ENCODE measurements at places on chromosomes 11 and 22.

GRCh38 chr11:117916956-117917355, 12.2 kb downstream of the TMPRSS13 start:
- no peak for DNase-seq

DNA sequence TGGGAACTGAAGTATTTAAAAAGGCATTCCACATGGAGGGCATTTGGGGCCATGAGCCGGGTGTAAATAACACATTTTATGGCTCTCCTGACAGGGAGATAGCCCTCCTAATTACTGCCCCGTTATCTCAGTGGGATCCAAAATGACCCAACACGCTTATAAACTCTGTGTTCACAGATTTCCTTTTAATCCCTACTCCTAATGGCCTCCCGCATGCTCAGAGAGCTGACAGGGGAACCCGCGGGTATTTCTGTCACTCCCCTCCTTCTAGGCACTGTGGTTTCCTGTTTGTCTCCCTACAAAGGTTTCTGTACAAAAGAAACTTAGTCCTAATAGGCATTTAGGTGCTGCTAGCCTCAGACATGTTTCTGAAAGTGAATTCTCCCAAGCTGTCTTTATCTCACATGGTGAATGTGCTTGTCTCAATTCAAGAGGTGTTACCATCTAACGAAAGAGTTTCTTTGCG, 202.8 kb upstream of the SEZ6L start:
- DNase-seq, result no peak

GRCh38 chr11:18522388-18522787, 4.4 kb downstream of the TSG101 start:
- DNase-seq, result peak; percentile 41

GRCh38 chr11:121253951-121254350, 38.6 kb upstream of the SC5D start:
- no peak for DNase-seq

DNA sequence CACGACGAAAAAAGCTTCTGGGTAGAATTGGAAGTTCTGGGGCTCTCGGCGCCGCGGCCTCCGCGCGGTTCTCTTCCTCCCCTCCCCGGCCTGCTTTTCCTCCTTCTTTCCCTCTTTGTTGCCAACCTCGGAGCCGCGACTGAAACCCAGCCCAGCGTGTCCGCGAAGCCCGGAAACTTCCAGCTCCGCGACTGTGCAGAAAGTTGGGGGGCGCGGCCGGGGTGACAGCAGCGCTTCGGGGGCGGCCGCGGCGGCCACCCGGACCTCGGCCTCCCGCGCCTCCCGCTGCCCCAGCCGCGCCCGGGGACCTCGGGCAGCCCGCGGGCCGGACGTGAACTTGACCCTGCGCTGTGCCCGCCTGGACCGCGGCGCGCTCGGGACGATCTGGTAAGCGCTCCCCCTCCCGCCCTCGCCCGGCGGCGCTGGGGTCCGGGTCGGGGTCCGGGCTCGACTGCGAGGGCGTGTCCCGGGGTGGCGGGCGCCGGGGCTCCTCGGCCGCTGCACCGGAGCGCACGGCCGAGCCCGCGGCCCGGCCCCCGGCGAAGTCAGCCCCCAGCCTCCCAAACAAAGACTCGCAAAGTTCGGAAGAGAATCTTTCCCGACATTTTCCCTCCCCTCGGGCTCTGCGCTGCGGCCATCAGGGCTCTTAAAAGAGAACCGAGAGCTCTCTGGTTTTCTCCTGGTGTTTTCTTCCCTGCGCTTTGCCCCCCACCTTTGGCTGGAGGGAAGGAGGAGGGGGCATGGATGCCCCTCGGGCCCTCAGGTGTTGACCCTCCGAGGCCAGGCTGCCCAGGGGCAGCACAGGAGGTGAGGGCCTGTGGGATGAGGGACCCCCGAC, 67.9 kb upstream of the WNT7B start:
- peak; percentile 58 for DNase-seq

DNA sequence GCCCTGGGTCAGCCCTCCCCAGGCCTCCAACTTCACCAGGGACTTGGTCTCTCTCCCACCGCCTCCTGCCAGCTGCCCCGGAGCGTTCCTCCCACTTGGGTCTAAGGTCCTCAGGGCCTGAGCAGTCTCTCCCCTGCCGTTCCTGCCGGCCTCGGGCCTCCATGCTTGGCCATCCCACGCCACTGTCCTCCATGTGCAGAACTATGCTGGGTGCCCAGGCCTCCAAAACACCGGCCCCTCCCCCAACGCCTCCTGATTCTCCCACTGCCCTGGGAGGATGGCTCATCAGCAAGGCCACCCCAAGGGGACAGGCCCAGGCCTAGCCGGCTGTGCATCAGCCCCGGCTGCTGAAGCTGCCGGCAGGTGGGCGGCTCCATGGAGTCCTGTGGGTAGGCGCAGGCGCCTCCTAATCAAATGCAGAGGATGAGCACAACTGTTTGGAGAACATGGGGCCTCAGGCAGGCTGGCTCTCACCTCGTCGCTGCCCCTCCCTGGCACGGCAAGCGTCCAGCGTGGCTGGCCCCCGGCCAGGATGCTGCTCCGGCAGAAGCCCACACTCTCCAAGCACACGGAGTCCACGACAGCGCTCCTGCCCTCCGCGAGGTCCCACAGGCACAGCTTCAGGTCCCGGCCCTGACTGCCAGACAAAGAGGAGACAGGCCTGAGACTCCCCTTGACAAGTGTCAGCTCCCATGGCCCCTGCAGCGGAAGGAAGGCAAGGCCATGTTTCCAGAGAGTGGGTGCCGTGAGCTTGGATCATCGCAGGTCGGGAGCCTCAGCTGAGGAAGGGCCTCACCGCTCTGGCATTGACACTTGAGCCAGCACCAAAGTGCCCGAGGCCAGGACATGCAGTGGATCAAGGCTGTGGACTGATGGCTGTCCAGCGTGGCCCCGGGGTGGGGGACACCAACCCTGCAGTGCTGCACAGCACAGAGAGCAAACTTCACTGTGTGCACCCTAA, 42.6 kb downstream of the GNB1L start:
- no peak for DNase-seq

DNA sequence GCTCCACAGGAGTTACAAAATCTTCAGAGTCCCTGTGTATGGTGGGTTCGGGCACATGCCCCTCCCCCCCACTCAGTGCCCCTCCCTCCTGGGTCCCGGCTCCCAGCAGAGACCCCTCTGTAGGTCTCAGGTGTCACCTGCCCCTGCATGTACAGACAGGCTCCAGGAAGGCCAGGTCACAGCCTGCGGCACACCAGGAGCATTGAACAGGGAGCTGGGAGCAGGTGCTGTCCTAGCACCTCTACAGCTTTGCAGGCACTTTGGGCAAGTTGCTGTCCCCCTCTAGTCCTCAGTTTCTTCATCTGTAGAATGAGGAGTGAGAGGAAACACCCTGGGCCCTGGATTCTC, 80.1 kb upstream of the RTL6 start:
- no peak for DNase-seq

- no peak for DNase-seq
Measured at GRCh38 chr11:114061681-114062049, 2.2 kb downstream of the ZBTB16 start.

DNA sequence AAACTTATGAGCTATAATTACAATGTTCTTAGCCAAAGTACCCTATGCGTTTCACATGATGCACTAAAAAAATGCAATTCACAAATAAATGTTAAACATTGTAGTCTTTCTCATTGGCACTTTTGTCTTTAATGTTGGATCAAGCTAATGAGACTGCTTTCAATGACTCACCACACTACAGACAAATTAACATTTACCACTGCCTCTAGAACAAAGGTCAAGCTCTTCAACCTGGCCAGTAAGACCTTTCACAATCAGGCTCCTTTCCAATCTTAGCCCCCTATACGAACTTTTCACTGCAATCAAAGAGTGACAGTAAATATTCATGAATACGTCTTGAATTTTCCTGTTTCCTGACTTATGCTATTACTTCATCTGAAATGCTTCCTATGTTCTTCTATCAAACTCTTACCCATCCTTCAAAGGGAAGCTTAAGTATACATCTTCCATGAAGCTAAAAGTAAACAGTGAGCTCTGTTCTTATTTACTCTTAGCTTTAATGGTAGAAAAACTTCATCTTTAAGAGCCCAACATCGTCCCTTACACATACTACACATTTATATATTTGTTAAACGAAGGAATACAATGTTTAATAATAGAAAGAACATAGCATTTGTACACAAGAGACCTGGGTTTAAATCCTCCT, 326.6 kb upstream of the PITPNB start:
- DNase-seq, result no peak

DNA sequence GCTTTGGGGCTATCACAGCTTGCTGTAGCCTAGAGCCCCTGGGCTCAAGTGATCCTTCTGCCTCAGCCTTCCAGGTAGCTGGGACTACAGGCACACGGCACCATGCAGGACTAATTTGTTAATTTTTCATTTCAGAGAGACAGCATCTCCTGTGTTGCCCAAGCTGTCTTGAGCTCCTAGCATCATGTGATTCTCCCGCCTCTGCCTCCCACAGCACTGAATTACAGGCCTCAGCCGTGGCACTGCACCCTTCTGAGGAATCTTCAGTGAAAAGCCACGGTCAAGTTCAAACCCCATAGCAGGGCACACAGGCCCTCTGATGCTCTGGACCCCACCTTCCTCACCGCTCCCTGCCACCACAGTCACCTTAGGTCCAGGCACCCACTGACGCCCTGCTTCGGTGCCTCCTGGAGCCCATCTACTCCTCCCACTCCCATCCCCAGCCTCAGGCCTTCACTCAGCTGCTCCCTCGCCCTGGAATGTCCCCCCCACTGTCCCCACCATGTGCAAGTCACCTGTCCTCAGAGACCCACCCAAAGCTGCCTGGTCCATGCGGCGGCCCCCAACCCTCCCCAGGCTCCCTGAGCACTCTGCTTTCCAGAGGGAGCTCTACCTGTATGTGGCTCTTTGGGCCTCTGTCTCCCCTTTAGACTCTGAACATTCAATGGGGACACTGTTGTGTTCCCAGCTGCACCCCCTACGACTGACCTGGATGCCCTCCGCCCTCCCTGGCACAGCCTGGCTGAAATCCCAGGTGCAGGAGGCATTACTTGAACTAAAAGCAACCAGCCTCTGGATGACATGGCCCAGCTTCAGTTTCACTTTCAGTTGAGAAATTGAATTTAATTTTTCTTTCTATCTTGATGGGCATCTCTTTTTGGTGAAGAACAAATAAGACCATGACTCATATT, 1.6 kb downstream of the APOL2 start:
- DNase-seq, result peak; percentile 42

DNA sequence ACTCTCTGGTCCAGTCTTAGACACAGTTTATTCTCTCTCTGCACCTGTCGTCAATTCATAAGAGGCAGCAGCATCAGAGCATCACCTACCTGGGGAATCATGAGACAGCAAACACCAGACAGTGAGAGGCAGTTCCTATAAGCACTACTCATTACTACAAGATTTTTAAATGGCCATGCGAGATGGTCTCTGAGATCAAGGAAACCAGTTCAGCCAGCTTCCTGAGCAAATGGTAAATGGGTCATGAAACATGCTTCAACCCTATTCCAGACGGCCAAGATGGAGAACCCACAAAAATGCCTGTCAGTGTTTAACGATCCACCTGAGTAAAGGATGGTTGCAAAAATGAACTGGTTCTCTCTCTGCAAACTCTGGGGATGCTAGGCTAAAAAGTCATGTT, 52.9 kb downstream of the SYTL2 start:
- no peak for DNase-seq

Measured in hematopoietic multipotent progenitor cell treated with erythropoietin and hydrocortisone succinate and interleukin-3 and kit ligand, for 6 days (in vitro differentiated cells).